ENCODE measurements at places on chromosomes 1 and 21.

DNA sequence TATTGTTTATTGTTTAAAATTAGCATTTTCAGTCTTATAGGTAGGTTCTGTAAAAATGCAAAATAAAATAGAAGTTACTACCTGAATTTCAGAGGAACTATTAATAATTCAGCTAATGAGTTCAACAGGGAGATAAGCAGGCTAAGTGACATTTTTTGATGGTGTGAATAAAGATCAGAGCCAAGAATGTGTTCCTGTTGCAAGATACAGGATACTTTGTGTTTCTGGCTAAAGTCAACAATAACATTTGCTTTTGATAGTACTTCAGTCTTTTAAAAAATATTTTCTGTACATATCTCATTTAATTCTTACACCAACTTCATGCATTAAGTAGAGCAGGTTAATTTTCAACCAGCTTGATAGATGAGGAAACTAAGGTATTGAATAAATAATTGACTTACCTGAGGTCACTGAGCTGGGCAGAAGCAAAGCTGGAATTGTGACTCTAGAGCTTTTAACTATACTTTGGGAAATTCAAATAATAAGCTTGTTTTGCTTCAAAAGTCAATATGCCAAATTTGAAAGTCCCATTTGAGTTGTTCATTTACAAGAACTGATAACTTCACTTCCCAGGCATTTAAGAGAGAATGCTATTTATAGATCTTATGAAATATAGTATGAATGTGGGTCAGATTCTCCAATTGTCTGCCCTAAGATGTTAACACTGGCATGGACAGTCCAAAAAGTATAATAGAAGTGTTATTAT, 6.0 kb downstream of the GORAB start:
- DNase-seq, result no peak

- DNase-seq, result no peak
Measured at GRCh38 chr1:2415801-2416208, 3.4 kb upstream of the PEX10 start.

DNA sequence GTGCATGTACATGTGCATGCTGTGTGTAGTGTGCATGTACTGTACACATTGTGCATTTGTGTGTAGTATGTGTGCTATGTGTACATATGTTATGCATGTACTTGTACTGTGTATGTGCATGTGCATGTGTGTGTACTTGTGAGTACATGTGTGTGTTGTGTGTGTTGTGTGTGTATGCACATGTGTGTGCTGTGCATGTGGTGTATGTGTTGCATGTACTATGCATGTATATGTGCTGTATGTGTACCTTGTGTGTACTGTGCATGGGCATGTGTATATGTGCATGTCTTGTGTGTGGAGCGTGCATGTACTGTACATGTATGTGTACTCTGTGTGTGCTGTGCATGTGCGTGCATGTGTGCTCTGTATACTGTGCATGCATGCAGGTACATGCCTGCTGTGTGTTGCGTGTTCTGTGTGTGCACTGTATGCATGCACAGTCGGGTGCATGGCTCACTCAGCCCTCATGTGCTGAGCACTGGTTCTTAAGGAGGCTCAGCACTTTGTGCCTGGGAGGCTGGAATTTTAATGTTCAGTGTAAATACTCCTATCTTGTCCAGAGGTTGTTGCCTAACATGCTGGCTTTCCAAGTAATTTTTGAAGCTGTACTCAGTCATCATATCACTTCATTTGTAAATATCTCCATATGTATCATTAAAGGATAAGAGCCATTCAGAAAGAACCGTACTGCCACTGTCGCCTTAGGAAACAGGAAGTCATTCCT, 32.3 kb downstream of the SNAP47 start:
- no peak for DNase-seq

GRCh38 chr1:180956028-180956640, 43.4 kb downstream of the KIAA1614 start:
- DNase-seq, result no peak

DNA sequence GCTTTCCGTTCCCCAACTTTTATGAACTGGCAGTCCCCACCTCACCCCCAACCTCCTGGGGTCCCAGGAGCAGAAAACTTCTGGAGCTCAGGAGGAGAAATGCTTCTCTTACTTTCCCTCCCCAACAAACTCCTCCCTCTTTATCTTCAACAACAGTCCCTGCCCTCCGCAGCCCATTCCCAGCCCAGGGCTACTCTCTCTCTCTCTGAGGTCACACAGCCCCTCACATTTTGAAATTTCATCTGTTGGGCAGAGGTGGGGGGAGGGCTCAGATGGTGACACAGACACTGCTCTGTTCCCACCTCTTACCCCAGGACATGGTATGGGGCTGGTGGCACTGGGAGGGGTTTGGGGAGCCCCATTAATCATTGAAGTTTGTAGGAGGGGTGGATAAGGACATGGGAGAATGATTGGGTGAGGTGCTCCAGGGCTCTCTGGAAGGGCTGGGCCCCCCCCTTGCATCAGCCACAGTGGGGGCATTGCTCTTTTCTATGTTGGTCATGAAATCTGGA, 6.0 kb downstream of the PIK3CD start:
- DNase-seq, result no peak

- no peak for DNase-seq
Measured at GRCh38 chr1:87052961-87053360, 138.5 kb downstream of the HS2ST1 start.
